ENCODE measurements at places on chromosomes 12 and 14. TPM values are rescaled to one million over a fixed set of nuclear protein-coding genes. Genes with fewer than 3 reads are reported as not detected.

Gene SLC6A15
- total RNA-seq = 15.1 TPM

Gene ITFG2
- 12.0 TPM for total RNA-seq

Gene PMCH
- not detected for total RNA-seq

Gene EXOC3L4
- not detected for total RNA-seq

Gene MIPOL1
- total RNA-seq = 13.8 TPM
